NCI-H69 (cell line): ENCODE measurements at places on chromosomes 6 and 20.

DNA sequence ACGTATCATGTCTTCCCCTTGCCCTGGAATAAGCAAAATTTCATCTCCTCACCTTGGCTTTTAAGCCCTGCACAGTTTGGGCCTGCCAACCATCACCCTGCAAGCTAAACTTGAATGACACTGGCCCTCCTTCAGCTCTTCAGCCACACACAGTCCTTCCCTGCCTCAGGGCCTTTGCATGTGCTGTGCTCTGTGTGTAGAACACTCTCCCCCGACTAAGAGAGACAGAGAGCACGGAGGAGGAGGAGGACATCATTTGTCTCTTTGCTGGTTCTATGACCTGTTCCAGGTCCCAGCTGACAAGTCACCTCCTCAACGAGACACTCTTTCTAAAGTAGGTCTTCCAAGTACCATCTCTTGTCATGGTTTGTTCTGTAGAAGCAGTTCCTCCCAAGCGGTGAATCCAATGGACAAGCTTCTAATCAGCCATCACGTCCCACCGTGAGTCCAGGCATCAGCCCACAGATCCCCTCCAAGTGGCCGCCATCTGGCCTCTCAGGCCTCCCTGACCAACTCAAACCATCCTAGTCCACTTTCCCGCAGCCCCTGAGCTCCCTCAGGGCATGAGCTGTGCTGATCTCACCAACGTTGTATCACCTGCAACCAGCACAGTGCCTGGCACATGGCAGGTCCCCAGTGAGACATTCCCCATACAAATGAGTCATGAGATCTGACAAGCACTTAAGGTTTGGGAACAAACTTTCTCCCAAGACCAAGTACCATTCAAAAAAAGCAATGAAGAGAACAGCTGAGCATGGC, 30.5 kb downstream of the NFATC2 start:
- DNase-seq = no peak

DNA sequence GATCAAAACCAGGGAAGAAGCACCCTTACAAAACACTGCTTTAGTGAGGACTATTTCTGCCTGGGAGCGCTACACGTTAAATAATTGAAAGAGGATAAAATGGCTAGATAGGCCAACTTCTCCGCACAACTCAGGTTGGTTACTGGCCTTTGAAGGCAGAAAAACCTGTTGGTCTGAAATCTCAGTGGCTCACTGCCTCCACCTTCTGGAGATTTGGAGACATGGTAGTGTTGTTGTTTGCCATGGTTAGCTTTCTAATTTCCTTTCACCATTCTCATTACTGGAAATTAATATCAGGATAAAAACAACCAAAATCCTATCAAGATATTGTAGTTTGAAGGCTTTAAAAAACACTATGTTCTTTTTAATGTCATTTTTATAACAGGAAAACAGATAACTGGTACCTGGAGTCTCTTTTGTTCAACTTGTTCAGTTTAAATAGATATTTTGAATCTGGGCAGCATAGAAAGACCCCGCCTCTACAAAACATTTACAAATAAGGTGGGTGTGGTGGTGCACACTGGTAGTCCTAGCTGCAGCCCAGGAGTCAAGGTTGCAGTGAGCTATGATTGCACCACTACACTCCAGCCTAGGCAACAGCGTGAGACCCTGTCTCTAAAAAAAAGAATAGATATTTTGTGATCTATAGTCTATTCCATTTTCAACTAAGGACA, 27.5 kb upstream of the BCLAF1 start:
- DNase-seq = peak; percentile 86

DNA sequence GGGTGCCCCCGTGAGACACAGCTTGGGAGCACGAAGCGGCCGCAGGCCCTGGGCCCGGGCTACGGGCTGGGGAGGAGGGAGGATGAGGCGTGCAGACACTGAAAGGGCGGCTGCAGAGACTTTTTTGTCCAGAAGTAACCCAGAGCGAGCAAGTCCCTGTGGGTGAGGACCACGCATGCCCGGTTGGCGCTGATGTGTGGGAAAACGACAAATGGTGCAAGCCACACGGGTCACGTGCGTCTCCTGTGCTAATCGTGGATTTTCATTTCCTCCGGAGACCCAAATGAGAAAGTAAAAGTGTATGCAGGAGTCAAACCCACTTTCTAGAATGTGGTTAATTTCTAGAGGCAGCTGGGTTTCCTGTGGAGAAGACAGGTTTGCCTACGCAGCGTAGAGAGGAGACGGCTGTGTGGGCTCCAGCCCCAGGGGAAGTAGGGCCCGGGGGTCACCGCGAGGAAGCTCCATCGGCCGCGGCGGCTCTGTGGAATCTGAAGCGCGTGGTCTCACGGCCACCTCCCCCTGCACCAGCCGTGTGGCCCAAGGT, 19.0 kb downstream of the DLL1 start:
- no peak for DNase-seq

DNA sequence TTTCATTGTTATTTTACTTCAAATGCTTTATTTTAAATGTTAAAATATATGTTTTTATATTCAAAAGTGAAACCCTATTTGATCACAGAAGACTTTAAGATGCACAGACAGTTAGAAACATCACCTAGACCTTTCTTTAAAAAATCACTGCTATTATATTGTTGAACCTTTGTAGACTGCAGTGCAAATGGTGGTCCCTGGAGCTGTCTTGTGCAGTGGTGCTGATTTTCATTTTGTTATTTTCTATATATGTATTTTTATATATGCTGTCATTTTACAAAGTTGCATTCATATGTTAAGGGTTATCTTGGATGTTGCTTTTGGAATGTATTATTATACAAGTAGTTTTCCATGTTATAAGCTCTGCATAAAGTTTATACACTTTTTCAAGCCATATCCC, 18.7 kb upstream of the HLA-B start:
- DNase-seq = no peak
